ENCODE measurements at places on chromosomes 1 and 21.
A peak's percentile ranks its signal among the peaks of the same experiment; 100 is the strongest.

GRCh38 chr1:9127395-9128165 is 1.3 kb downstream of the GPR157 start:
- no peak for DNase-seq

- DNase-seq: no peak
Observed at GRCh38 chr21:36048357-36048756, 12.0 kb downstream of the SETD4 start.

GRCh38 chr1:58896246-58897183 is 112.7 kb upstream of the JUN start:
- no peak for DNase-seq

DNA sequence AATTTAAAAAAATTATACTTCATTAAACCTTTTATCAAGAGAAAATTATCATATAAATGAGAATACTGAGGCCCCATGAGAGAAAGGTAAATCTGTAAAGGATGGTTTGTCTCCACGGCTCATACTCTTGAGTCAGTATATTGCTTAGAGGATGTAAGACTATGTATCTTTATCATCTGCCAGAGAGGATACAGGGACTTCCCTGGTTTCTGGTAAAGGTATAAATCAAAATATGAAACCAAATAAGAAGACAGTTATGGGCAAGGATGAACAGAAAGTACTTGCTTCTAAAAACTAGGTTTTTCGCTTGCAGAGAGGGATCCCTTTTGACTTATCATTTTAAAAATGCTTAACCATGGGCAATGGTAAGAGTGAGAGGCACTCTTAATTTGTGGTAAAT is 112.4 kb downstream of the POU2F1 start:
- no peak for DNase-seq

- DNase-seq: no peak
Observed at GRCh38 chr1:225544263-225544662, 108.7 kb downstream of the ENAH start.

- no peak for DNase-seq
Observed at GRCh38 chr1:93989601-93990000, 80.4 kb upstream of the GCLM start.

GRCh38 chr21:37257967-37258877 is 8.9 kb downstream of the VPS26C start:
- DNase-seq: peak; percentile 63

- DNase-seq: no peak
Observed at GRCh38 chr1:13766592-13767564, 66.9 kb downstream of the PRDM2 start.

GRCh38 chr1:177183836-177184235 is 13.1 kb downstream of the BRINP2 start:
- DNase-seq: no peak

- DNase-seq: no peak
Observed at GRCh38 chr1:2276803-2277580, 48.9 kb downstream of the SKI start.

DNA sequence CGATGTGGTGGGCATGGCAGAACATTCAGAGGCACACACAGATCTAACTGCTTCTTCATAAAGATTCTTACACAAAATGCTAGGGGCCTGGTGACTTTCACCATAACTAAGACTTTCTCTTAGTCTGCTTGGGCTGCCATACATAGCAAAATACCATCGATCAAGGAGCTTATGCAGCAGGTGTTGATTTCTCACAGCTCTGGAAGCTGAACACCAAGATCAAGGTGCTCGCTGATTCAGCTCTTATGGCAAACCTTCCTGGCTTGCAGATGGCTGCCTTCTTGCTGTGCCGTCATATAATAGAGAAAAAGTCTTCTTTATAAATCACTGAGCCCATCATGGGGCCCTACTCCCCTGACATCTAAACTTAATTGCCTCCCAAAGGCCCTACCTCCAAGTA is 487.3 kb downstream of the AJAP1 start:
- no peak for DNase-seq

GRCh38 chr1:228198977-228199590 is 8.8 kb upstream of the OBSCN start:
- DNase-seq: no peak

DNA sequence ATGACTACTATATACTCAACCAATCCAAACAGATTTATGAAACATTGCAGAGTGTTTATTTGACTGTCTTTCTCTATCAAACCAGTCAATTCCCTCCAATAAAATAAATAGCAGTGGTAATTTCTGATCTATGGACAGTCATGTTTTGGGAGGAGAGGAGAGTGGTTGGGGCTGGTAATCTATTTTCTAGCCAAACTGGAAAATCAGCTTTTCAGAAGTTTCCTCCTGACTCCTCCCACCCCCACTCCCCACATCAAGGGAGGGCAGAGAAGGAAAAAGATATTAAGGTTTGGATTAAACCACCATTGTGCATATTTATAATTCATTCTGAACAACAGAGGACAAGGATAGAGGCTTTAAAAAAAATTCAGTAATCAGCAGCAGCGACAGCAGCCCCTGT is 69.4 kb upstream of the SOX13 start:
- DNase-seq: no peak

DNA sequence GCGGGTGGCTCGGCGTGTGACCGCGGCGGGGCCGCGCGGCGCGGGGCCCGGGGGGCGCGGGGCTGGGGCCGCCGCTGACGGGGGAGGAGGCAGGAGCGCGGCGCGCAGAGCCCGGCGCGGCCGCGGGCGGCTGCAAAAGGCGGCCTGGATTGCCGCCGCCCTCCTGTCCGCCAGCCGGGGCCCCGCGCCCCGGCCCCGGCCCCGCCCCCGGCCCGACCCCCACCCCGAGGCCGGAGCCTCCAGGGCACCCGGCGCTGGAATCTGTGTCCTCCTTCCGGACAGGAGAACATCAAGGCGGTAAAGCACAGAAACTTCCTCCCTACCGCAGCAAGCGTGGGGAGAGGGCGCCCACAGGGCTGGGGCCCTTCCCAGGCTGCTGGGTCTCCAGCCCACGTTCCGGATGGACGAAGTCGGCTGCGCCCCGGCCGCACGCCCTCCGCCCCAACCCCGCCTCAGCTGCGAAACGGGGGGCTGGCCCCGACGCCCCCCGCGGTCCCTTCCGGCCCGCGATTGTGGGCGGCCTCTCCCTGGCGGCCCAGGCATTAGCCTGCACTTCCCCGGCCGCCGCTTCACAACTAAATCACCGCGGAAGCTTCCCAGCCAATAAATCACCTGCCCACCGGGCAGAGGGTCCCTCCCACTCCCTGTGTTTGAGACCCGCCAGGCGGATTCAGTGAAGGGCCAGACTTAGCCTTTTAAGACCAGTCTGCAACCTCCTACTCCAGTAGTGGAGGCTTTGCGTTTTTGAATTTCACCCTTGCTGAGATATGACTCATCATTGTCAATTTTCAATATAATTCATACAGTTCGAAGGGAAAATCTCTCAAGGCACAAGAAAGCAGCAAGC is 106.0 kb downstream of the SLC45A1 start:
- peak; percentile 59 for DNase-seq

- DNase-seq: no peak
Observed at GRCh38 chr1:32894681-32895080, 6.5 kb downstream of the TMEM54 start.

- DNase-seq: peak; percentile 46
Observed at GRCh38 chr1:160795951-160796383, at the start of gene LY9. TSS of gene LY9 (plus strand) at chr1:160796174. CDS start at chr1:160796188, 14 bp downstream.

DNA sequence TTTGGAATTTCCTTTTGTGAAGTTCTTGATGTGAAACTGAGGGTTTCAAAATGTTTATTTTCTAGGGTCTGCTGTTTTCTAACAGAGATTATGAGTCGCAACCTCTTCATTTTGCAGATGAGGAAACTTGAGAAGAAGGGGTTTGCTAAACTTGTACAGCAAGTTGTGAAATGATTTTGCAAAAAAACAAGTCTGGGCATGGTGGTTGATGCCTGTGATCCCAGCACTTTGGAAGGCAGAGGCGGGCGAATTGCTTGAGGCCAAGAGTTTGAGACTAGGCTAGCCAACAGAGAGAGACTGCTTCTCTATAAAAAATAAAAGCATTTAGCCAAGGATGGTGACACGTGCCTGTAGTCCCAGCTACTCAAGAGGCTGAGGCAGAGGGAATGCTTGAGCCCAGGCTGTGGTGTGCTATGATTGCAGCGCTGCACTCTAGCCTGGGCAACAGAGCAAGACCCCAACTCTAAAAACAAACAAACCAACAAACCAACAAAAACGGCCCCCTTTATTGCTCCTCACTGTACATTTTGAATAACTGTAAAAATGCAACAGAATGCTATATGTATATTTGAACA is 9.9 kb downstream of the TRIM67 start:
- DNase-seq: no peak

GRCh38 chr21:35201288-35201687 is 152.2 kb upstream of the RUNX1 start:
- no peak for DNase-seq

- DNase-seq: no peak
Observed at GRCh38 chr1:207336559-207337467, 15.3 kb downstream of the CD55 start.

DNA sequence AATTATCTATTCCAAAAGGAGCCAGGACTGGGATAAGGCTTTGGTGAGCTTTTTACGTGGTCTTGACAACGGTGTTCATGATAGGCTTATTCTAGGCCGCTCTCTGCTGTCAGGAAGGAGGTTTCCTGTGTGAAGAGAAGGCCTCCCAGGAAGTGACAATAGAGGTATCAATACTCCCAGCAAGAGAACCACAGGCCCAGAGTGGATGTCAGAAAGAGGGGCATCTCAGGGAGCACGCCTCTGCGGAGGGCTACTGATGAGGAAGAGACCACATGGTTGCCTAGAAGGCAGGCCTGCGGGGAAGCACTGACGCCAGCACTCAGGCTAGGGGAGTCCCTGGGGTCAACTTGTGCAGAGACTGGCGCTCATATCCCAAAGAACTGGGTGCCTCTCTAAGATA is 60.4 kb downstream of the ITPKB start:
- DNase-seq: no peak

- no peak for DNase-seq
Observed at GRCh38 chr1:92324784-92325183, 25.9 kb downstream of the RPAP2 start.

All from activated B cell treated with CpG ODN at 0.5 μM for 24 hours (primary cell).